ENCODE measurements at places on chromosomes 7 and 10.

DNA sequence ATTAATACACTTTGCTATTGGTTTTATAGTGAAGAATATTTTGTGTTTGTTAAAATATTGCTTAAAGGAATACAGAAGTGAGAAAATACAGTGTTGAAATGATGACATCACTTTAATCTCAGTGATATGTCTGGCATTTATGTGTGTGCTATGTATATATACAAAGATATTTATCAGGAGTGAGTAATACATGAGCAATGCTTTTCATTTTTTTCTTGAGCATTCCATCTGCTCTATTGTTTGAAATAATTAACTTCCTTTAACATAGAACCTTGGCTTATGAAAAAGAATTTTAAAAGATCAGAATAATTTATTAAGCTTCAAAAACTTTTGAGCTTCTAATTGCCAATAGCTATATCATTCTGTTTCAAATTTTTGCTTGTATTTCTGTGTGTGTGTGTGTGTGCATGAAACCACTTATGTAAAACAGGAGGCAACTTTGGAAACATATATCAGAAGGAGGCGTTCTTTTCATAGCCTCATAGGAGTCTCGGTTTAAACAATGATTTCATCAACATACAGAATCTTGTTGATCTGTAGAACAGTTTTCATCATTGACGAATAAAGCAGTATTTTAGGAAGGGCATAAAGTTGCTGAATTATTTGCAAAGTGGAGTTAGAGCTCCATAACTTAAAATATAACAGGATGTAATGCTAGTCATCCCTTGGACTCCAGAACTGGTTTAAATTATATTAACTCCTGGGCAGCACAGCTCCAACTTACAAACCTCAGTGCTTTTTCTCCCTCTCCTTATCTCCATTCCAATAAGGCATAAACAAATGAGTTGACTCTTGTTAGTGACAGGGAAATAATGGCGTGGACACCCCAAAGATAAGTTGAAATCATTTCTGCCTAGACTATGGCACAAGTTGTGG lies 228.4 kb upstream of the DGKB start:
- no peak for DNase-seq

DNA sequence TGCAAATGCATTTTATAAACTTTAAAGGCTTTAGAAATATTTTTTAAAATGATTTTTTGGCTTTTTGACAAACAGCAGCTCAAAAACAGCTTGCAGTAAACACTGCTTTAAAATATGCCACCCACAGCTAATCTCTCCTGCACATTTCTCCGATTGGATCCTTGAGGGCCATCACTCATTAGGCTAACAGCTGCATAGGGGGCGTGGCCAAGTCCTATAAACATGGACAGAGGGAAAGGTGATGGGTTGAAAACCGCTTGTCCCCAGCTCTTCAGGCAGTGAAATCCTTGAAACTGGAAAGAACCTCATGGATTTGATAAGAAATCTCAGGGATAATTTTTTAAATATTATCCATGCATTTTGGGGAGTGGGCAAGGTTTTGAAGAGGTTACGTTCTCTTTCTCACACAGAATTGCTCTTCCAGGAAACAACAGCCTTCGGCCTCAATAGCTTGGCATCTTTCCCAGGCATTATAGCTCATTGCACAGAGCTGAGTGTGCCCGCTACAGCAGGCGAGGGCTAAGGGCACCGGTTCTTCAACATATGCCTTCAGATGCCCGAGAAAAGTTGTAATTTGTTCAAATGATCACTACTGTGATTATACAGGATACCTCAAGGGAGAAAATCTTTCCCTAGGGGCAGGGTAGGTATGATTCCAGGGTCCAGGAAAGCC lies 1.7 kb downstream of the PLEKHS1 start:
- no peak for DNase-seq

- DNase-seq, result no peak
Measured at GRCh38 chr7:120925392-120925791, 25.2 kb upstream of the ING3 start.

GRCh38 chr7:78041423-78041822 lies 242.8 kb downstream of the PHTF2 start:
- DNase-seq, result no peak

DNA sequence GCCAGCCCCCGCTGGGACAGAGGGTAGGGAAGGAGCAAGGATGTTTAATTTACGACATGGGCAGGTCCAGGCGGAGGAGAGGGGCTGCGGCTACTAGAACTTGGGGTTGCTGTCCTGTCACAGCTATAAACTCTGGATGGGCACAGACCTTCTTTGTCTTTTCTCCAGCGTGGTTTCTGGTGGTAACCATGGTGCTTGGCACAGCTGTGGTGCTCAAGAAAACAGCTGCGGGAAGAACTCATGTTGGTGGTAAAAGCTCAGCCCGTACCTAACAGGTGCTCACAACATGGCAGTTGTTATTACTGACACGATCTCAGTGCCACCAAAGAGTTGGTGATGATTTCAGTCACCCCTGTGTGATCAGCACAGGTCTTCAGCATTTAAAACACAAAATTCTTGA lies 13.8 kb downstream of the BAIAP2L1 start:
- no peak for DNase-seq

DNA sequence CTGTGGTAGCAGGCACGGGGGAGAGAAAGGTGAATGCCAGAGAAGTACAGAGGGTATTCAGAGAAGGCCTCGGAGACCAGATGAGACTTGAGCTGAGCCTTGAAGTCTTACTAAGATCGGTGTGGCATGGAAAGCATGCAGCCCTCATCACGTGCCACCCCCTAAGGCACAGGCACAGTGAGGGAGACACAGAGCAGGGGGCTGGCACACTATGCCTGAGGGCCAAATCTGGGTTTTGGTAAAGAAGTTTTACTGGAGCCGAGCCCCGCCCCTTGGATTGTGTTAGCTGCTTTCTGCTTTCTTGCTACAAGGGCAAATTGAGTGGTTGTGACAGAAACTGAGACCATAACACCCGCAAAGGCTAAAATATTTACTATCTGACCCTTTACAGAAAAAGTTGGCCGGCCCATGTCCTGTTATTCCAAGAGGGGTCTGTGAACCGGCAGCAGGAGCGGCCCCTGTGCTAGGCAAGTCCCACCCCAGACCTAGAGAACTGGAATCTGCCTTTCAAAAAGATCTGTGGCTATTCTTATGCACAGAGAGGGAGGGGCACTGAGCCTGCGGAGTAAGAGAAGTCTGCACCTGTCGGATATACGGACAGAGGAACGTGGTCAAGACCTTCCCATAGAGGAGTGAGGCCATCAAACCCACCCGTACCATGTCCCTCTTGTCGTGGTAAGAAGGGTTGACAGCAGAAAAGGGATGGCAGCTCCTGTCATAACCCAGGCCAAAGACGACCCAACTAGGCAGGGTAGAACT lies 109.3 kb upstream of the RHEB start:
- no peak for DNase-seq

GRCh38 chr7:158299607-158300006 lies 288.0 kb downstream of the PTPRN2 start:
- no peak for DNase-seq

- DNase-seq, result no peak
Measured at GRCh38 chr10:69726850-69727249, 74.9 kb upstream of the COL13A1 start.

DNA sequence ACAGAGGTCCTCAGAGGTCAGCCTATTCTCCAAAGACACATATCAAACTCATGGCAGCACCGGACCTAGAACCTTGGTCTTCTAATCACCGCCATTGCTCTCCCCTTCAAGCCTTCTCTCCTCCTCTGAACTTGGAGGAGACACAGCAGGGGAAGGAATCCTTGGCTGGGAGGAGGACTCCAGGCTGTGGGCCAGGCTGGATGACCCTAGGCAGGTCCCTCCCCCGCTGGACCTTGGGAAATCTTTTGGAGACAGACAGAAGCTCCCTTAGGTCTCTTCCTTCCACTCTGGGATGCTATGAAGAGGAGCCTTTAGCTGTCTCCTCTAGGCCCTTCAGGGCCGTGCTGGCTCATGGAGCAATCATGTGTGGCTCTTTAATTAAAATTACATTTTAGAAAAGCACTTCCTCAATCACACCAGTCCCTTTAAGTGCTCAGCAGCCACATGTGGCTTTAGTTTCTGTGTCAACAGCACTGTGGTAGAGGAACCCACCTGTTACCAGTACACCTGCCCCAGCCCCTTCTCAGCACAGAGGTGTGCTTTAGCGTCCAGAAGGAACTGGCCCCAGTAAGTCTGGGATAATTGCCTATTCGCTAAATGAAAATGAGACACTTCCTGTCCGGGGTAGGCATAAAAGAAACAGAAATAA lies 238.2 kb downstream of the CELF2 start:
- no peak for DNase-seq

- DNase-seq, result peak; percentile 84
Measured at GRCh38 chr7:98051118-98051744, 55.4 kb upstream of the LMTK2 start.

DNA sequence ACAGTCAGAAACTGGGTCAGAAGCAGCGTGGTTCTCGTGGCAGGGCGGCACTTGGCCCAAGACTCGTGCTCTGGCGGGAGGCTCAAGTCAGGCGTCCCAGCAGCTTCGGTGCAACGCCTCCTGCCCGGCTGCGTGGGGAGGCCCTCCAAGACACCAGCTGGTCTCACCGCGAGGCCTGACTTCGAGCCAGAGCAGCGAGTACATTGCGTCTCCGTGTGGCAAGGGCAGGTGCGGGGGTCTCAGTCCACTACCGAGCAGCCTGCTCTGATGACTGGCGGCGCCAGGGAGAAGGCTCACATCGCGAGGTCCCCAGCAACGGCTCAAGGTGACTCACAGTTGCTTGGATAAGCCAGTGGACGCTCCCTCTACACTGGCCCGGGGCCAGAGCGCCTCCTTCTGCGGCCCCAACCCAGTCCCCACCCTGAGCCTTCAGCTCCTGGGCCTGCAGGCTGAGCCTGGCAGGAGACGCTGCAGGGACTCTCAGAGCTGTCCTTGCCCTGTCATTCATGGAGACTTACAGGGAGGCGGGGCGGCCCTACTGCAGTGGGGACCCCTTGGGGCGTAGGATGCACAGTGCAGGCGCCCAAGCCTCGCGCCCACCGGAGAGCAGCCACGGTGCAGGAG lies 41.9 kb upstream of the PRKAR1B start:
- DNase-seq, result no peak

GRCh38 chr10:132388891-132389432 lies 8.0 kb upstream of the PWWP2B start:
- DNase-seq, result no peak

DNA sequence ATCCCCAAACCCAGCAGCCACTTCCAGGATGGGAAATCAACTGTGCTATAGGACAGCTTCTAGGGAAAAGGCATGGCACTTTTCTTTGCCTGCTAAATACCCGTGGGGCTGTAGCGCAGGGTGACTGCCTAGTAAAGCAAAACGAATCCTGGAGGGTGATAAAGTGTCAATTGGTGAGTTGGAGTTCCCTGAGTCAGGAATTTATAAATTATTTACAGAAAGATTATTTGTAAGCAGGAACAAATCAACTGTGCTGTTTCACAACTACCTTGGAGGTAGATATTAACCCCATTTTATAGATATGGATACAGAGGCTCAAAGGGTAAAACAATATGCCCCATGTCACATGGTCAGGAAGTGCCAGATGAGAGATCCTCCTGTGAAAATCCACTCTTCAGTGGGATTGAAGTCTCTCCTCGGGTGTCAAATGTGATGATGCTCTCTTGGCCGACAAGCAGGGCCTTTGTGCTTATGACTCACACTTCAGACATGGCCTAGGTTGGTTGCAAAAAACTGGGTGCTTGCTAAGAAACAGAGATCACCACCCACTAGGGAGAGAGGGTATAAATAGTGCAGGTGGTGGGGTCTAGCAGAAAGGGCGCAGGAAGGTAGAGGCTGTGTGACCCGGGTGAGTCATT lies 383.2 kb upstream of the ZMIZ1 start:
- no peak for DNase-seq

DNA sequence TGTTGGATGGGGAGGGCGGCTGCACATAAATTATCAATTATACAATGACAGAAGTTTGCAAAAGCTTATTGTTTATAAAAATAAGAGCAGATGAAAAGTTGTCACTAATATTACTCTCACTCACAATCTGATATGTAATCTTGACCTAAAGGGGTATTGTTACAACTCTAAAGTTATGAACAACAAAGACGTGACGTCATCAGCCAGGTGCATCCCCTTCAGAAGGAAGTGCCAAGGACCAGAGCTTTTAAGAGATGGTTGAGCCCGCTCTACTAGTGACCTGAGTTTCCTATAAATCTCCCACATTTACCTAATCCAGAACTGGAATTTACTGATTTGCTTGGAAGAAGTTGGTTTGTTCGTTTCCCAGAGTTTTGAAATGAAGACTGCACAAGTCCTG lies 247.7 kb upstream of the MGMT start:
- no peak for DNase-seq

- no peak for DNase-seq
Measured at GRCh38 chr10:506451-507354, 182.8 kb downstream of the DIP2C start.

DNA sequence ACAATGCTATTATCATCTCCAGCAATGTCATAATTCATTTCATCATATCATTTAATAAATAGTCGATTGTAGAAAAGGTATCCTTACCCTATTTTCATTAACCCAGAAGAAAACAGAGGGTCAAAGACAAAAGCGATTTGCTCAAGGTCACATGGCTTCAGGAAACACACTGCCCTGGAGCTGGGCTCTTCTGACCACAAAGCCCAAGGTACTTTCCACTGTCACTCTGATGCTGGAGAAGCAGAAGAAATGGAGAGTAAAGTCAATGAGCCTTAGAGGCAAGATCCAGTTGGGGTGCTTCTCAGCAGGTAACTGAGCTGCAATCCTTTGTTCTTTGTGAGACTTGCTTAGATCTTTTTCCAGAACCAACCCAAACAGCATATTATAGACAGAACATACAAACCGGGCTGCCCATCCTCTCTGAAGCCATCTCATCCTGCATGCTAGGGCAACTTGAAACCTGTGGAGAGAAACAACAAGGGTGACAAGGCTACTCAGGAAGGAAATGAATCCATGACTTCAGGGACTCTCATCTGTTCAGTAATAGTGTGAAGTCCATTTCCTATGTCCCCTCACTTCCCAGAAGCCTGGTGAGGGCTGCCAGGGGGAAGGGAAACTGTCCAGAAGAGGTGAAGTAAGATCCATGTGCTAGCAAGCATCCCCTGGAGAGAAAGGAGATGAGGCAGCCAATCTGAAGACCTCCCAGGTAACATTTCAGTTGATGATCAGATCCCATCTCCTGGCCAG lies 148.6 kb upstream of the SVIL start:
- DNase-seq, result no peak

- no peak for DNase-seq
Measured at GRCh38 chr10:117997673-117998072, 49.1 kb downstream of the RAB11FIP2 start.

- no peak for DNase-seq
Measured at GRCh38 chr7:1219498-1219897, 13.2 kb upstream of the UNCX start.

- DNase-seq, result peak; percentile 45
Measured at GRCh38 chr7:39735903-39736302, 112.5 kb downstream of the RALA start.

DNA sequence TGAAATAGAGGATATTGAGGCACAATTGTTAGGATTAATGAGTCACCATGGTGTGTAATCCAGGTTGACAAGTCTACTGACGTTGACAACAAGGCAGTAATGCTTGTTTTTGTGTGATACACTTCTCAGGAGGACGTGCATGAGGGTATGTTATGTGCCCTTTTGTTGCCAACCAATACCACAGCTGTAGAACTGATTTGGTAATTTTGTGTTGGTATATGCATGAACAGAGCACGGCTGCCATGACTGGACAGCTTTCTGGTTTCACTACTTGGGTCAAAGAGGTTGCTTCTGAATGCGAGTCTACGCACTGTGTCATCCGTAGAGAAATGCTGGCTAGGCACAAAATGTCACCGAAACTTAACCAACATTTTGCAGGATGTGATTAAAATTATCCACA lies 32.9 kb downstream of the PHTF2 start:
- peak; percentile 36 for DNase-seq

- no peak for DNase-seq
Measured at GRCh38 chr7:99125505-99125865, 18.4 kb downstream of the SMURF1 start.

GRCh38 chr7:66537380-66537779 lies 91.3 kb upstream of the KCTD7 start:
- no peak for DNase-seq

Measured in activated T-cell treated with anti-CD3 and anti-CD28 coated beads, Interleukin-2, amount 50 U/mL, for 48 hours (primary cell).